Activated CD8-positive, alpha-beta memory T cell treated with anti-CD3 and anti-CD28 coated beads for 4 hours (primary cell): ENCODE measurements at places on chromosomes 11 and 22.

- no peak for DNase-seq
Measured at GRCh38 chr11:66432597-66432996, 6.1 kb downstream of the MRPL11 start.

GRCh38 chr22:19495562-19496323, 16.0 kb downstream of the CDC45 start:
- no peak for DNase-seq

DNA sequence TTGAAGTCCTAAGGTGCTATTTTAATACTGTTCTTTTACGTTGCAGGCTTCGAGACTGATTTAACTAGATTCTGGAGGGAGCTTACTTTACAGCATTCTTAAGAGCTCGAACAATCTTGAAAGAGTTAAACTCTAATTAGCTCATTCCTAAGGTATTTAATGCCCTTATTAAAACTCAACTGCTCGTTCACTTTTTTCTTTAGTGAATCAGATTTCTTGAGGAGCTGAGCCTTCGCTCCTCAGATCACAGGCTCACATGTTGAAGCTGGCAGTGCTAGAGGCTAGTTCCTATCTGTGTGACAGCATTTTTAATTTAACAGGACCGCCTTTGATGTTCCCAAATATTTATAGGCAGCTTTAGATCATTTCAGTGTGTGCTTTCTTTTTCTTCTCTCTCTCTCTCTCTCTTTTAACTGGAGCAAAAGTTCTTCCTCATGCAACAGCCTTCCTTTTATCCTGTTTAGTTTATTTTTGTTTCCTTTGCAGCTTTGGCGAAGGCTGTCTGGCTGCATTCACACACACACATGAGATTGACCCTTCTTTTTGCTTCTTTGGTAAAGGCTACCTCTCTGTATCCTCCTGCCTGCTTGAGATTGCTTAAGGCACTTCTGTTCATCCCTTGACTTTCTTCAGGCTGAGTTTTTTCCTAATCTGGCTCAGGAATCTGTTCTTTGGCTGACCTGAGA, 21.0 kb downstream of the ZNRF3 start:
- DNase-seq: no peak

GRCh38 chr22:50528682-50529415, 963 bp downstream of the TYMP start:
- no peak for DNase-seq

GRCh38 chr11:14042686-14043465, 80.4 kb downstream of the SPON1 start:
- no peak for DNase-seq

DNA sequence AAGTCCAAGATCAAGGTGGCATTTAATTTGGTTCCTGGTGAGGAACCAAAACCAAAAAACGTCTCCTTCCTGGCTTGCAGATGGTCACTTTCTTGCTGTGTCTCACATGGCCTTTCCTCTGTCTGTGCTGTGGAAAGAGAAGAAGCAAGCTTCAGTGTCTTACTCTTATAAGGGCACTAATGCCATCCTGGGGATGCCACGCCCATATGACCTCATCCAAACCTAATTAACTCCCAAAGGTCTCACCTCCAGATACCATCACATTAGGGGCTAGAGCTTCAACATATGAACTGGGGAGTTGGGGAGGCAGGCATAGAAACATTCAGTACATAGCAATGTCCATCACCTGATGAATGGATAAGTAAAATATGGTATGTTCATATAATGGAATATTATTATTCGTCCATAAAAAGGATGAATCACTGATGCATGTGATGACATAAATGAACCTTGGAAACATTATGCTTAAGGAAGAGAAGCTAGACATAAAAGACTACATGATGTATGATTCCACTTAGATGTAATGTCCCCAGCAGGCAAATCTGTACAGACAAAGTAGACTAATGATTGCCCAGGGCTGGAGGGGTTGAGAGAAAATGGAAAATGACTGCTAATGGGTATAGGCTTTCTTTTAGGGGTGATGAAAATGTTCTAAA, 78.6 kb upstream of the B3GNT6 start:
- DNase-seq: no peak
